RWPE2 (cell line): ENCODE measurements at places on chromosomes 3 and 15.

DNA sequence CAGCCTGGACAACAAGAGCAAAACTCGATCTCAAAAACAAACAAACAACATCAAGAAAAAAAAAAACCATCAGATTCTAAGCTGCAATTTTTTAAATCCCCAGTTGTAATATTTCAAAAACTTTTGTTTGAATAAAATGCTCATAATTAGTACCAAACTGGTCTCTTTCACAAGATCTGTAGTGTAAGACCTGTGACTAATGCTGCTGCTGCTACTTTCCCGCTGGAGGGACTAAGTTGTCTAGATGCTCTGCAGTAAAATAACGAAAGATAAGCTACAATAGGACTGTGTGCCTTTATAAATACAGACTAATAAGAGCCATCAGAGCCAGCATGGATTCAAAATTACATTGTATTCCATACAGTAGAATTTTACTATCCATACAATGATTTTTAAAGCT lies 45.4 kb downstream of the TM4SF4 start:
- DNase-seq: no peak

DNA sequence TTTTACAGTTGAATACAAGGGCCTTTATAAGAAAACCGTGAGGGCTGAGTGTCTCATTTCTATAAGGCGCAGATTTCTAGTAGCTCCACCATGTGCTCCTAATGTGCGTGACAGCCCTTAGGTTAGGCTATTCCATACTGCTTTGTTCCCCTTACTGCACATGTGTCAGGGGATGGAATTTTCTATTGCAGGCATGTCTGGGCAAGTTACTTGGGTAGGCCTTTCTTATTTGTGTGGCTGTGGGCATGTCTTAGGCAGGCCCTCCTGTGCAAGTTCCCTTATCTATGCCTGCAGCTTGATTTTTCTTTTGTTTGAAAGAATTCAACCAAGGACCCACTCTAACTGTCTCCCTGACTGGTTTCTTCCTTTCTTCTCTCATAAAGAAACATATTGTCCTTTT lies 434.2 kb upstream of the CNTN3 start:
- no peak for DNase-seq

GRCh38 chr3:160409812-160410610 lies 10.6 kb downstream of the SMC4 start:
- DNase-seq: no peak

- no peak for DNase-seq
These were observed 387.8 kb upstream of the THBS1 start for GRCh38 chr15:39192979-39193560.

- DNase-seq: no peak
These were observed 29.1 kb downstream of the MKRN2 start for GRCh38 chr3:12585970-12586369.

DNA sequence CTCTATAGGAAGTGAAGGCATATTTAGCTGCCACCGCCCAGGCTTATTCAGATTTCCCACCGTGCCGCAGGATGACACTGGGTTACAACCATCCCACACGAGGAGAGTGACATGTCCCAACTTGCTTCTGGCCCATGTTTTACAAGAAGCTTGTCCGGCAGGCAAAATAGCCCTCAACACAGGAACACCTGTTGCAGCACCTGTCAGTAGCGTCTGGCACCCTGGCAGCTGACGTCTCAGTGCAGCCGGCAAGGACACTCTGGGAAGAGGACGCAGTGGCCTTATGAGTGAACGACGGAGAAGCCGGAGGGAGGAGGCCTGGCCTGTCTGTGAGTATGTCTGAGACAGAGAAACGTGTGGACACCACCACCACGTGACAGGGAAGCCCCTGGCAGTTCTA lies 32.1 kb downstream of the FAM174B start:
- no peak for DNase-seq

GRCh38 chr3:53815067-53815466 lies 31.2 kb downstream of the CHDH start:
- no peak for DNase-seq

DNA sequence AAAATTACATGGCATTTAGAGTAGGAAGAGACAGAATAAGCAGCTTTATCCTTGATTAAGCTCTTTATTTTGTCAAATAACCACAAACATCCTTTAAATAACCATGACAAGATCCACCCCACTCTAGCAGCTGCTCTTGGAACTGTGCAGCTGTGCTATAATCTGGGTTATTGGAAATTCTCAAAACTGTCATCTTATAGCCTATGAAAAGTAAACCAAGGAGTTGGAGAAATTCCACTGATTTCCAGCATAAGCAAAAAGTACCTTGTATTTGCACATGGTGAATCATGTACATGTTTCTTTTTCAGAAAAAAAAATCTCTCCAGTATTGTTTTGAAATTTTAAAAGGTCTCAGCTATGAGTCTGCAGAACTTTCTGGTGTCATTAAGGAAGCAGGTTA lies 88.8 kb upstream of the ABI3BP start:
- no peak for DNase-seq

DNA sequence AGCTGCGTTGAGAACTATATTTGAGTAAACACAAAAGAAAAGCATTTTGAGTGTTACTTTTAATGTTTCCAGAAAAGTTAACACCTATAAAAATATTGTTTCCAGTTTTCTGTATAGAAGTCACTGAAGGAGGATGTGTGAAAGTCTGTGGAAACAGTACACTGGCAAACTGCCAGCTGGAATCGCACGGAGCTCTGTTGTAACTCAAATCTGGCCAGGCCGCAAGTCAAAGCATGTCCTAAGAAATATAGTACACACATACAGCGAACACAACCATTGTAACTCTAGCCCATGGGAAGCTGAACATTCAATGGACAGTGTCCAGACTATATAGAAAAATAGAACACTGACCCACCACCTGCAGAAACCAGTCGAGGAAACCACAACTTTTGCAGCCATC lies 657.2 kb downstream of the FHIT start:
- peak; percentile 78 for DNase-seq

GRCh38 chr3:155386919-155387318 lies 93.4 kb upstream of the STRIT1 start:
- no peak for DNase-seq

GRCh38 chr3:72196377-72196929 lies 411.5 kb upstream of the PROK2 start:
- DNase-seq: no peak

GRCh38 chr3:57756528-57757401 lies 656 bp downstream of the SLMAP start:
- peak; percentile 60 for DNase-seq

DNA sequence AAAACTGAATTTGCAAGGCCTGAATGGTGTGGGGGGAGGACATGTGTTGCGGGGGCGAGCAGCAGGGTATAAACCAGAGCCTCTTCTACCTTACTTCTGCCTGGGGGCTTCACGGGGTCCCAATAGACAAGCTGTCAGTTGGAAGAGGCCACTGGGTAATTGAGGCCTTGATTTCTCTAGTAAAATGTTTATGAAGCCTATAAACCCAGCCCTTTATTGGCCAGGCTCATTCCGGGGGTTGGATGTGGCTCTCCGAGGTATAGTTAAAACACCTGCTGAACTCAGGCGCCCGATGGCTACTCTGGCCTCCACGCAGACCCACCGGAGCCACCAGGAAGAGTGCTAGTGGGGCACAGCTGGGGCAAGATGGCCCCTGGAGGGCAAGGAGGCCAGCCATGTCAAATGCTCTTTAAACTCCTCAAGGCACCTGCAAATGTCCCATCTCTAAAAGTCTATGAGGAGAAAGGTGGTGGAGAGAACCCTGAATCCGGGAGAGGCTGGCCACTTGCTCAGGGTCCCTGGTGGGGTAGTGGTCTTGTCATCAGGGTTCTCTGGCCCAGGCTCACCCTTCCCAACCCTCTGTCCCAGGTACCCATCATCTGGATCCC lies 34.3 kb downstream of the IGDCC3 start:
- peak; percentile 61 for DNase-seq

GRCh38 chr3:108474581-108474980 lies 35.8 kb downstream of the MYH15 start:
- DNase-seq: no peak

DNA sequence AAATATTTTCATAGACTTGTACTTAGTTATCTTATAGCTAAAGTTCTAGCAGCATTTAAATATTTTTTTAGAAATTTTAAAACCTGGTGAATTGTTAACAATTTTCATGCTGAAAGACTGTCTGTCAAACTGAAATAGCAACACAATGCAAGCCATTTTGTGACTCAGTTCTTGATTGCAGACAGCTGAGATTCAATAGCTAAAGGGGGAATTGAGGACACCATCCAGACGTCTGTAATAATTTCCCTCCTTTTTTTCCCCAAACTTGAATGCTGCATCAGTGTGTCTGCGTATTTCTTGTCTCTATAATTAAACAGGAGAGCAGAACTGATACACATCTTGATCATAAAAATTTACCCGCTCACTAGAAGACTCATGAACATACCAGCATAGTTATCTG lies 468.3 kb downstream of the GBE1 start:
- DNase-seq: no peak

GRCh38 chr3:123869165-123869564 lies 15.0 kb downstream of the MYLK start:
- no peak for DNase-seq

- no peak for DNase-seq
These were observed 11.7 kb upstream of the ZNF280D start for GRCh38 chr15:56744701-56745683.

DNA sequence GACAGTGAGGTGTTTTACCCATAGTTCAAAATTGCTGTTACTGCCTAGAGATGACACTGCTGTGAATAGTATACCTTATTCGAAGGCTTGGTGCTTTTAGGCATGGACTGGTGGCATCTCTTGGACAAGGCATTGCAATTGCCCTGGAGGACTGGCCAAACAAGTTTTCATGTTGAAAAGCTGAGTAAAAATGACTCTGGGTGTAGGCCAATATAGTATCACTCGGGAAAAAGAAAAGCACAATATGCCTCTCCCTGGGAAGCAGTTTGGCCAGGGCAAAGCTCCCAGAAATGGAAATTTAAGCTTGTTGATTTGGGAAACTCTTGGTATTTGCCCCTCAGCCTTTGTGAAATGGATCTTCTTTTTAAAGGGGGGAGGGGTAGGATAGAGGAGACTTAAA lies 54.8 kb downstream of the ZNF609 start:
- DNase-seq: no peak

DNA sequence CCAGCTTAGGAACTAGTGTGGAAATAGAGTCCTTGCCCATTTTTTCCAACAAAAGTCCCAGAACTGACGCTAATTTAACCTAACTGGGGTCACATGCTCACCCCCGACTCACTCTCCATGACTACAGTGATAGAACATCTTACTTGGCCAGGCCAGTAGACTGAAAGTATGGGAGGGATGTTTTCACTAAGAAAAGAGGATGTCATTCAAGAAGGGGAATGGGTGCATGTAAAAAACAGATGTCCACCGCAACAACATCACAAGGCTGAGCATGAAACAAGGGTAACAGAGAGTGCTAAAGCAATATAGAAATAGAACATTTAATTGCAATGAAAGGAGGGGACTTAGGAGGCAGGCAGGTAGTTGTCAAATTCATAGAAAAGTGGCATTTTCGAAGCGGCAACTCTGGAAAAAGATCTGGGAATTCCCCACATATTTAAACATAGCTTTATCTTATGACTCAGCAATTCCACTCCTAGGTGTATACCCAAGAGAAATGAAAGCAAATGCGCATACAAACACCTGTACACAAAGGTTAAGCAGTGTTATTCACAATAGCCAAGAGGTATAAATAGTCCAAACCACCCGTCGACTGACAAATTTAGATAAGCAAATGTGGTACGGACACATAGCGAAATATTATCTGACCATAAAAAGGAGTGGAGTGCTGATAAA lies 41.1 kb upstream of the UBE2E2 start:
- DNase-seq: no peak

GRCh38 chr15:63968122-63968524 lies 78.2 kb downstream of the DAPK2 start:
- DNase-seq: no peak

DNA sequence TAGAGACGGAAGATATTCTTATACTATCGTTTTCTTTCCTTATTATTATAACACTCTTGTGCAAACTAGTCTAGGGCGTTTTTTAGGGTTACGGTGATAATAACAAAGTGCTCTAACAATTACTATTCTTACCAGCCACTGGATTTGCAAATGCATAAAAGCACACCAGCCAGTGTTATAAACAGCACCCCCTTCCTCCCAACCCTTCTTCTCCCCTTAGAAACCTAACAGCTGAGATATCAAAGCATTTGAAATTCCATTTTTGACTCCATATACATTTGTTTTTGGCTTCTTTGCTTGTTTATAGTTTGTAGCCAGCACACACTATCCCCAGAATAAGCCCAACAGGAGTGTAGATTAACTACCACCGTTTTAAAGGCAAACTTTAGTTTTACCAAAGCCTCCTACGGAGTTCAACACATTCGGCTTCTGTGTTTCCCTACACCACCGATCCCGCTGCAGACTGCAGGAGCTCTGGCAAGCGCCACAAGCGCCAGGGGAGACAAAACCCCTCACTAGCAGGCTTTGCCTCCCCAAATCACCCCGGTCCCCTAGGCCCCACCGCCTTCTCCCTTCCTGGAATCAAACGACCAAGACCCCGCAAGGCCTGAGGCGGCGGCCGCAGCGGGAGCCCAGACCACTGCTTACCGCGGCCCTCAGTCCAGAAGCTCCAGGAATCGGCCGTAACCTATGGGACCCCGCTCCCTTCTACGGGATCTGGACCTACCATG lies 461 bp downstream of the COPB2 start:
- DNase-seq: no peak

- DNase-seq: no peak
These were observed 86.5 kb downstream of the MB21D2 start for GRCh38 chr3:192831111-192831644.

- no peak for DNase-seq
These were observed 137.9 kb upstream of the CADM2 start for GRCh38 chr3:84820906-84821305.

- no peak for DNase-seq
These were observed 63.8 kb downstream of the SPSB4 start for GRCh38 chr3:141114816-141115460.

- no peak for DNase-seq
These were observed 67.8 kb downstream of the TTC23 start for GRCh38 chr15:99181545-99181971.

GRCh38 chr3:69413551-69414207 lies 27.8 kb upstream of the FRMD4B start:
- DNase-seq: no peak

- no peak for DNase-seq
These were observed 35.7 kb downstream of the PYGO1 start for GRCh38 chr15:55552451-55552850.

DNA sequence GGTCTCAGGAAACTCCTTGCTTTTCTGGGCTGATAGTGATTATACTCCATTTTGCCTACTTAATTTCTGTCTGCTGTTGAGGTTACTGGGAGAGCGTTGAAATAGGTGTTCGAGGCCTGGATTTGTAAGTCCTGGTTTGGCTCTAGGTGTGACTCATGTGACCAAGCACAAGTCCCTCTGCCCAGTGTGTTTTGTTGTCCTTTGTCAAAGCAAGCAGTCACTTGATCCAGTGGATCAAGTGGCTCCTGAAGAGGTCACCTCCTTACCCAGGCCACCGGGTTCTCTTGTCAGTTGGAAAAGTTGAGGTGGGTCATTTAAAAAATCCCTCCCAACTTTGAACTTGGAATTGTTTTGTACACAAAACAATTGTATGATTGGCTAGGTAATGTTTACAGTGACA lies 70.0 kb downstream of the LPP start:
- no peak for DNase-seq
